Stimulated activated naive CD8-positive, alpha-beta T cell treated with anti-CD3 and anti-CD28 coated beads, Interleukin-15, amount 100 ng/mL, for 72 hours (primary cell): ENCODE measurements at places on chromosomes 13 and 19.

DNA sequence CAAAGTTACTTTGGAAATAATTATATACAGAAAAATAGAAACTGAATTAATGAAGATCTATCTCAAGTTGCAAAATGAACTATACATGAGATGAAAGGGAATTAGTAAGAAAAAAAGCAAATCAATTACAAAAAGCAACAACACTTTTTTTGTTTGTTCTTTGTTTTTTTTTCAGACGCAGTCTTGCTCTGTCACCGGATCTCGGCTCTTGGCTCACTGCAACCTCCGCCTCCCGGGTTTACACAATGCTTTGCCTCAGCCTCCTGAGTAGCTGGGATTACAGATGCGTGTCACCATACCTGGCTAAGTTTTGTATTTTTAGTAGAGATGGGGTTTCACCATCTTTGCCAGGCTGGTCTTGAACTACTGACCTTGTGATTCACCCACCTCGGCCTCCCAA lies 2.2 kb downstream of the ZNF415 start:
- no peak for DNase-seq

DNA sequence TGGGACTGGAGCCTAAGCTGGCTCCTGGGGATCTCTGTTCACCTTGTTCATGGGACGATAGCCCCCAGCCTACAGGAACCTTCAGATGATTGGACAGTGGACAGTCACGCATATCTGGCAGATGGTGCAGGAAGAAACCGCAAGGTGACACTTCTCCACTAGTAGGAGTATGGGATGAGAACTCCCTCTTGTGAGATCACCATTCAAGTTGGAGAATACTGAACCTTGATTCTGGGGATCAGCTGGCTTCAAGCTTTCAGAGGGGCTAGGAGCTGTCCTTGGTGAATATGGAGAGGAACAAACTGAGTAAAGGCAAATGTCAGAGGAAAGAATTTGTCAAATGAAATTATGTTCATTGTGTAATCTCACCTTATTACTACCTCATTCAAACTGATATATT lies 204.5 kb downstream of the PDS5B start:
- DNase-seq: no peak

- no peak for DNase-seq
These were observed 4.8 kb downstream of the CEBPA start for GRCh38 chr19:33297401-33298145.

DNA sequence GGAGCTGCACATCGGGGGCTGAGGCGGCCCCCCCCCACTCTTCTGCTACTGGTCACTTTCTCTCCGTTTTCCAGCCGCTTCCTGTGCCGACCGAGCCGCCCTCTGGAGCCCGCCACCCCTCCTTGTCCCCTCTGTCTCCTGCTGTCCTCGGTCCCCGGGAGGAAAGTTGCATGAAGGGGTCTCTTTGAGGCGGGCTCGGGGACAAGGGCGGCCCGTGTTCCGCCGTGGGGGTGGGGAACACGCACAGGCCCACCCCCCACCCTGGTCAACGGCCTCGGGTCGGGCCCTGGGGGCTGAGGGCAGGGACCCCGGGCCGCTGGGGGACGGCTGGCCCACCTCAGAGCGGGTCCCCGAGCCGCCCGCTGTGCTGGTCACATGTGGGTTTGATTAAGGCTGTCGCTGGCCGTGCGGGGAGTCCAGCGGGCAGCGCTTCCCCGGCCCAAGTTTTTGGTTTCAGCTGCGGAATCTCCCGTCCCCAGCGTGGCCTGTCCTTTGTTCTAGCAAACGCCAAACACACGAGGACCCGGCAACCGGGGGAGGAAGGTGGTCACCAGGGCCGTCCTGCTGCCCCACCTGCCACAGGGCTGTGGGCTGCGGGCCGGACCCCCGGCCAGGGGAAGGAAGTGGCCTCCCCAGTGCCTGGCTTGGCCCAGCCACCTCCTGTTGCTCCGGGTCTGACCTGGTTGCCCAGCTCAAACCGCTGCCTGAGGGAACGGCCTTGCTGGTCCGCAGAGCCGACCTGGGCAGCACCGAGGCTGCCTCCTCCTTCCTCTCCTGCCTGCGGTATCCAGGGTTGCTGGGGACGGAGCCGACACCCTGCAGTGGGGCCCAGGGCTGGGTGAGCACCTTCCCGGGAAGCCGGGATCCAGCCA lies 1.9 kb downstream of the EFNA2 start:
- no peak for DNase-seq

DNA sequence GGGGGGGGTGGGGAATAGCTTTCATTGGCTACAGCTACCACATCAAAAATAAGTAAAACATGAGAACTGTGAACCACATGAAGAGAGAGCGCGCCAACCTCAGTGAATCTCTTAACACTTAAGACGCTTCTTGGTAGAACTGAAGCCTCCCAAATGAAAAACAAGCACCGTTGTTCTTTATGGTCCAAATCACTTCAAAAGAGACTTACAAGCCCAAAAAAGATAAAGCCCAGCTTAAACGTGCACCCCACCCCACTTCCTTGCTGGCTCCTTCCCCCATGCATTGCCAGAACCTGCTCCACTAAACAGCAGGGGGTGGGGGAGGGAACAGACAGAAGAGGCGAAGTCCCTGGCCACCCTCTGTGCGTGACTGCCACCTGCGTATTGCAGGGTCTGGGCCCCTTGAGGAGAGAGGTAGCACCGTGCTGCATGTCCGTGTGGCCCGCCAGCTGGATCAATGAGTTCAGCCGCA lies 479.1 kb downstream of the FOXO1 start:
- DNase-seq: peak; percentile 75

DNA sequence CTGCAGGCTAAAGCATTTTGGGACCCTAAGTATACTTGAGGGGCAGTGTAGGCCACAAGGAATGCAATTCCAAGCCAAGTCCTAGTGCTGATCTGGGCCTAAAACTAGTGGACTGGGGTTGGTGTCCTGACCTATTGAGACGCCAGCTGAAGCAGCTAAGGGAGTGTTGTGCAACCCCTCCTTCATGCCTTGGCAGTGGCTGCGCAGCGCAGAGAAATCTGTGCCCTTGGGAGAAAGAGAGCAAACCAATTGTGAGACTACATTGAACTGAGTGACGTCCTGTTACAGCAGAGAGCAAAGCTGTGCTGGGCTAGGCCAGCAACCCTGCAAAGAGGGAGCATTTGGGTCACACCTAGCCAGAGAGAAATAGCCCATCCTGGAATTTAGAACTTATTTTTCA lies 2715.0 kb upstream of the PCDH20 start:
- no peak for DNase-seq

DNA sequence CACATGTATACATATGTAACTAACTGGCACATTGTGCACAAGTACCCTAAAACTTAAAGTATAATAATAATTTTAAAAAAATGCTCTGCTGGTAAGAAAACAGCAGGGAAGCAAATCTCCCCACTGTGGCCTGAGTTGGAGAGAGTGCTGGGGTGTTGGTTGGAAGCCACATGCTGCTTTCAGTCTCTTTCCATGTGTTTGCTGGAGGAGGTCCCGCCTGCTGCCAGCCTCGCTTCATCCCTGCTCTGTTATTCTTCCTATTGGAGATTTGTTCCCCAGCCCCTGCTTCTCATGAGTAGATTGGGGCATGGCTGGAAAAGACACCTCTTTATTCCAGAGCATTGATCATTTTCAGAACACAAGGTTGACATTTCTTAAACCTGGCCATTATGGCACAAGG lies 230.5 kb downstream of the FGF9 start:
- no peak for DNase-seq

DNA sequence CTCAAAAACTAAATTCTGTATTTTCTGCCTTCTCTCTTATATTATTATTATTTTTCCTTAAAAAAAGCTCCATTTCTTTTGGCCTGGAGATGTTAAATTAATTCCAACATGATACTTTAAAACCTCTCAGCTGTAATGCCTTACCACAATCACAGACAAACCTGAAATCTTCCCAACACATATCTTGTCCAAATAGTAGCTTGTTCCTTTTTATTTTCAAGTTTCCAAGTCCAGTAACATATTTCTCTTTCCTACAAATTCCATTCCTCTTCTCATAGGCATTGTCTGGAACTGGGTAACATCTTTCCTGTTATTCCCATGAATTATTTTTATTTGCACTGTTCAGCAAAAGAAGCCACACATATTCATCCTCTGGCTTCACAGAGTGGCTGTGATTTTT lies 137.0 kb downstream of the SLITRK6 start:
- DNase-seq: no peak

GRCh38 chr13:29918845-29919244 lies 68.4 kb upstream of the UBL3 start:
- no peak for DNase-seq

GRCh38 chr13:106911020-106911419 lies 343.1 kb upstream of the ARGLU1 start:
- DNase-seq: no peak
